Activated T-cell treated with anti-CD3 and anti-CD28 coated beads, Interleukin-2, amount 50 U/mL, for 48 hours (primary cell): ENCODE measurements at places on chromosomes 7 and 10.
A peak's percentile ranks its signal among the peaks of the same experiment; 100 is the strongest.

GRCh38 chr7:200290-200689 lies 7.9 kb downstream of the FAM20C start:
- DNase-seq, result no peak

- DNase-seq, result peak; percentile 58
Observed at GRCh38 chr7:126700807-126701604, 551.7 kb downstream of the GRM8 start.

DNA sequence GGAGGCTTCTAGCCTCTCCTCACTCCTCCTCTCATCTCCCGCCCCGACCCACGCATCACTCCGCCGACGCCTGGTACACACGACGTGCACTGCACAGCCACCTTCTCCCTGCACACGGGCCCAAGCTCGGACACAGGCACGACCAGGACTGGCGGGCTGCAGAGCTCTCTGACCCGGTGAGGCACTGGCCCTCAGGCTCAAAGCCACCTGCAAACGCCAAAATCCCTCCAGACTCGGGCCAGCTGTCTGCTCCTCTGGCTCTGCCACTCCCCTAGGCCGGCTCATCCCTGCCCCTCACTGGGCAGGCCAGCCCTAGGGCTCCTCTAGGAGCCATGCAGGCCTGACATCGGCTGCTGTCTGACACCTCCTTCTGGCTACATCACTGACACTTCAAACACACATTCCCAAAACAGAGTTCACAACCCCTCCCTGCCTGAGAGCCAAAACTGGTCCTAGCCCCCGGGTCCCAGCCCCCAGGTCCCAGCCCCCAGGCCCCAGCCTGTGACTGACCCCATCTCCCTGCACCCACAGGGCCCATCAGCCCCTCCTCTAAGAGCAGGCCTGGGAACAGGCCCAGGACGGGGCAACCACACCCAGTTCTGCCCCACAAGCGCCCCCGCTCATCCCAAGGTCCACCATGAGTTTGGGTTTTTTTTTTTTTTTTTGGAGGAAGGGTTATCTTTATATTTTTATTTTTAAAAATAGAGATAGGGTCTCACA lies 35.1 kb downstream of the MAD1L1 start:
- no peak for DNase-seq

DNA sequence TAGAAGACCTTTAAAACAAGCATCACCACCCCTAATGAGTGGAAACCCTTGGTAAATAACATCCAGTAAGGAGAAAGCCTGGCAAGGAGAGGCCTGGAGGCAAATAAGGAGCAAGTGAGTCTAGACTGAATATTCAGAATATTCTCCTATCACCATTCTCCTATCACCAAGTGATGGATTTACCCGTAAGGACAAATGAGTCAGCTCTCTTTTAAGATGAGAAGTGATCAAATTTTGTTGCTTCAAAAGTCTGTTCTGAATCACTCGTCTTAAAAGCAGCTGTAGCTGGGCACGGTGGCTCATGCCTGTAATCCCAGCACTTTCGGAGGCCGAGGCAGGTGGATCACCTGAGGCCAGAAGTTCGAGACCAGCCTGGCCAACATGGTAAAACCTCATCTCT lies 28.4 kb downstream of the KIAA1549 start:
- no peak for DNase-seq

GRCh38 chr10:91694170-91694794 lies 61.4 kb upstream of the PPP1R3C start:
- DNase-seq, result no peak

DNA sequence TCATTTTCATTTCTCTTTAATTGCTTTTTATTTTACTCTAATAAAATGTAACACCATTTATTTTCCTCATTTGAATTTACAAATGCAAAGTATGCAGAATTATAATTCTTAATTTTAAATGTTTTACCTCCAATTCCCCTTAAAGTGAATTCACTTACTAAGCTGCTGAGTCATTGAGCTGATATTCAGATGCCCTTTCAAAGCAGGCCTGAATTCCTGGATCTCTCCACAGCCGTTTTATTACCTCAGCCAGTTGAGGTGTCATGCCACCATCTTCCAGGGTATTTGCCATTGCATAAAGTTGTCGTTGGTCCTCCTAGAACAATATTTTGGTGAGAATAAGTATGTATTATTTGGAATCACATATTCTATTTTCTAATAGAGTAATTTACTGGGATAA lies 33.2 kb downstream of the GNAT3 start:
- DNase-seq, result no peak

GRCh38 chr10:48300556-48300955 lies 5.9 kb upstream of the MAPK8 start:
- DNase-seq, result no peak

DNA sequence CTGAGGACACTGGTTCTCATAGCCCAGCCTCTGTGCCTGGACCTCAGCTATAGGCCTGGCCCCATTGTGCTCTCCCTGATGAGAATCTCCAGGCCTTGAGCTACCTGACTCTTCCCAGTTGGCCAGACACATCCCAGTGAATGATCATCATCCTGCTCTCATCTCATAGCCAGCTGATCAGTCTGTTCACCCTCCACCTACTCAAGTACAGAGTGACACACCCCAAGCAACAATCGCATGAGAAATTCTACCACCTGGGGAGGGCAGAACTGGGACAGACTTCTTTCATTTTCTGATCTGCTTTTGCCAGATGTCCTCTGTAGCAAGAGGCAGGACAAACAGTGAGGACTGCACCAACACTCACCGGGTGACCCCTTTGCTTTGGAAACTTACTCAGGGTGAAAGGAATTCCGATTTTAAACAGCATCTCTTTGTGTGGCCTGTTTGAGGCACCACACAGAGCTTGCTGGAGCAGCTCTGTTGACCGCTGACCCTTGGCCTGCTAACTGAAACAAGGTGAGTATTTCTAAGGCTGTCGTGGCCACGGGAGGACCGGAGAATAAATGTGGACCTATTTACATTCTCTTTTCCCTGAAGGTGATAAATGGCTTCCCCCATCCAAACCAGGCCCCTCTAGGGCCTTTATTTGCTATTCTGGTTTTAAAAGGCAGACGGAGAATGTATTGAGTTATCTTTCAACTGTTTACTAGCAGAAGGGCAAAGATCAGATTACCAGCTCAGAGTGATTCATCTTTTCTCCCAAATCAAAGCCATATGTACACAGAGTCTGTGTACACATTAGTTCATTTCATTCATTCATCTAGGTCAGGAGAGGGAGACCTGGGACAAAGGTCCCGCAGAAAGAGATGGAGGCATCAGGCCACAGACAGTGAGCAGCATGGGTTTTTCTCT lies 181.4 kb upstream of the TNS3 start:
- DNase-seq, result no peak

- no peak for DNase-seq
Observed at GRCh38 chr7:157664871-157665633, 328.2 kb downstream of the DNAJB6 start.

- DNase-seq, result no peak
Observed at GRCh38 chr7:107080099-107080505, 35.6 kb downstream of the PRKAR2B start.

DNA sequence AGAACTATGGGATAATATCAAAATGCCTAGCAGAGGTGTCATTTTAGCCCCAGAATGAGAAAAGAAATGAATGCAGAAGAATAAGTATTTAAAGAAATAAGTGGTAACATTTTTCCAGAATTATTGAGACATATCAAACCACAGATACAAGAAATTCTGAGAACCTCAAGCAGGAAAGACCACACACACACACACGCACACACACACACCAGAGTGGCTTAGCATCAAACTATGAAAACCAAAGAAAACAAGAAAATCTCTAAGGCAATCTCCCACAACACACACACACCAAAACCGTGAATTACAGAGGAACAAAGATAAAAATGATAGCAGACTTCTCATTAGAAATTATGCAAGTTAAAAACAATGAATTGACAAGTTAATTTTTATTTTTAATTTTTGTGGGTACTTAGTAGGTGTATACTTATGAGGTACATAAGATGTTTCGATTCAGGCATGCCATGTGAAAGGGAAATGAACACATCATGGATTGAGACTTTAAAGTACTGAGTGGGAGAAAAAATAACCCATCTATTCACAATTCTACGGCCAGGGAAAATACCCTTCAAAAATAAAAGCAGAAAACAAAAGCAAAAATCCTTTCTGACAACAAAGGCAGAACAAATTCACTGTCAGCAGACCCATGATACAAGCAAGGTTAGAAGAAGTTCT lies 14.6 kb downstream of the PPIF start:
- no peak for DNase-seq

DNA sequence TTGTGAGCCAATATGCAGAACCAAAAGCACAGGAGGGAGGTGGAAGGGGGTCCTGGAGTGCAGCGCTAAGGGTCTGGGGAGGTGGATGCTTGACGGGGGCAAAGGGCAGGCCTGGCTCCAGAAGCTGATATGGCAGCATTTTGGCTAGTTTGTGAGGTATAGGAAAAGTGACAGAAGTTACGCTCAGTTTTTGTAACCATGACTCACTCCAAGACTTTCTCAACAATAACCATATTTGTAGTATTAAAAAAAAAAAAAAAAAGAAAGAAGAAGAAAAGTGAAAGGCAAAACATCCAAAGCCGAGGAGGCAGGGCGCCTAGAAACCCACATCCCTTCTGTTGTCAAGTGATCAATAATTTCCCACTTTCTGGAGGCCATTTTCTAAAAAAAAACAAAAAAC lies 92.3 kb downstream of the RNF216 start:
- DNase-seq, result peak; percentile 51

DNA sequence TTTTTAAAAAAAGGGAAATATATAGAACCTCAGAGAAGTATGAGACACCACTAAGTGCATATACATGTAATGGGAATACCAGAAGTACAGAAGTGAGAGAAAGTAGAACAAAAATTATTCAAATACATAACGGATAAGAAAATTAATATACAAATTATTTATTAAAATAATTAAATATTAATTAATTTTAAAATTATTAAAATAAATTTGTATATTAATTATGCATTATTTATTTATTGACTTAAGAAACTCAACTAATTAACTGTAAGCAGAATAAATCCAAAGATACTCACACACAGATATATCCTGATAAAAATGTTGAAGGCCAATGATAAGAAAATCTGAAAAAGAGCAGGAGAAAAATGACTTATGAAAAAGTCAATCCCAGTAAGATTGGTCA lies 1333.5 kb upstream of the CELF2 start:
- DNase-seq, result no peak

DNA sequence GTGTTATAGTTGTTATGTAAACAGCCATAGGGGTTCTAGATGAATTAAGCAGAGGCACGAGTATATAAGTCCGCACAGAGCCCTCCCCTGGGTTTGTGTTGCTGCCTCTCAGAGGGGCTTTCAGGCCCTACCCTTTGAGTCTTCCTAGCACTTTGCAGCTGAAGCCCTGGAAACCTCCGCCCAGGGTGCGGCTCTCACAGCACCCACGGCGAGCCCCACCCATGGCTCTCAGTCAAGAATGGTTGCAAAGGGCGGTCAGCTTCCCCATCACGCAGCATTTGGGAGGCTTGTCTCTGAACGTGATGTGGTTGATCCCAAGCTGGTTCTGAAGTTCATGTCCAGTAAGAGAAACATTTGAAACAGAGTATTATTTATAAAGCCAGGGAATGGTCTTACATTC lies 18.8 kb upstream of the INSIG1 start:
- no peak for DNase-seq

DNA sequence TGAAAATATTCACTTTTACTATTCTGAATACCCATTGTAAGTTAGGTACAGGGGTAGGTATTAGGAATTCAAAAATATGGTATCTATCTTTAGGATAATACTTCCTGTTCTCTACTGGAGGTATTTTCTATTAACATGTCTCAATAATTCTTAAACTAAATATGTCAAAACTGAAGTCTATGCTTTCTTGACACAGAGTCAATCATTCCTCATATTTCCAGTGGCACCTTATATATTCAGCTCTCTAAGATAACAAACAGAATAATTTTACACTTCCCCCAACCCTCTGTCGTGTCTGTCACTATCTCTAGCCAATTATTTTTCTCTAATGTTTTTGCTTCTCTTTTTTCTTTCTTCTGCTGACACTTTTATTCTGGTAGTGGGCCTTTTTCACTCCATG lies 138.9 kb downstream of the TMEM26 start:
- DNase-seq, result no peak

GRCh38 chr7:91169830-91170191 lies 94.4 kb upstream of the FZD1 start:
- DNase-seq, result no peak

DNA sequence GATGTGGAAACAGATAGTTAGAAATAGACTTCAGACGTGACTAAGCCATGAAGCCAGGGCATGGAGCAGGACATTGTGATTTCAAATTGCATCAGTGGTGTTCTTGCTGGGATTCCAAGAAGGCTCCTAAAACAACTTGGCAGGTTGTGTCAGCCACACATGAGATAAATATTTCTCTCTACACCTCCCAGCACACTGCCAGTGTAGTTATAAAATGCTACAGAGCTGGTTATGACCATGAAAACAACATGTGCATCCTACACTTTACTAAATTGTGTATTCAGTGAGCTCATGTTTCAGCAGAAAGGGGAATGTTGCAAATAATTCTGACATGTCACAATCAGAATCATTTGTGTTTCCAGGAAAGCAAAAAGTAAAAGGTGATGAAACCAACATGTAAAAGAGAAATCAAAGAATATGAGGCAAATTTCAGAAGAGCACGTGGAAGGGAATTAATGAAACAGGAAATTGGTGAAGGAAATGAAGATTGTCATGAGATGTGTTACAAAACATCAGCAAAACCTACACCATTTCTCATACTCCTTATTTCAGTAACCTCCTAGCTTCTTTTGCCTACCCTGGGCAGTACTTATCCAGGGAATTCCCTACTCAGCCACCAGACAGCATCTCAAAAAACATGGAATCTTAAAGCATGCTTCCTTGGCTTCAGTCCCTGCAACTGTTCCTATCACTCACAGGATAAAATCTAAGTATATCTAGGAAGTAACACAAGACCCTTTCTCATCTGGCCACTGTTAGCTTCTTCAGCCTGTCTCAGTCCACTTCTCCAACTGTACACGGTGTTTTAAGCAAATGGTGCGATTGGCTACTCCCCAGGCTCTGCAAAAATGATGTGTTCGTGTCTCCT lies 5.8 kb upstream of the CYP3A7 start:
- DNase-seq, result no peak

DNA sequence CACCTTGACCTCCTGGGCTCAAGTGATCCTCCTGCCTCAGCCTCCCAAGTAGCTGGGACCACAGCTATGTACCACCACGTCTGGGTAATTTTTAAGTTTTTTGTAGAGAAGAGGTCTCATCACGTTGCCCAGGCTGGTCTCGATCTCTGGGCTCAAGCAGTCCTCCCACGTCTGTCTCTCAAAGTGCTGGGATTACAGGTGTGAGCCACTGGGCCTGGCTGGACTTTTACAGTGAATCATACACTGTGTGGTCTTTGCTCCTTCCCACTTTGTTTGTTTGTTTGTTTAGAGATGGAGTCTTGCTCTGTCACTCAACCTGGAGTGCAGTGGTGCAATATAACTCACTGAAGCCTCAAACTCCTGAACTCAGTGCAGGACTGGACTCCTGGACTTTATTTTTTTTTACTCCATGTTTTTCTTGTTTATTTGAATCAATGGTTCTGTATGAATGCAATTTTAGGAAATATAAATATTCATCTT lies 12.5 kb downstream of the PPIA start:
- no peak for DNase-seq
